Activated CD4-positive, alpha-beta T cell treated with anti-CD3 and anti-CD28 coated beads, Interleukin-2, Interleukin-4, amounts not matched to agents 100 ng/mL and 50 ng/mL, durations not matched to agents 16 hours and 8 hours (primary cell): ENCODE measurements at places on chromosomes 16 and 17.

DNA sequence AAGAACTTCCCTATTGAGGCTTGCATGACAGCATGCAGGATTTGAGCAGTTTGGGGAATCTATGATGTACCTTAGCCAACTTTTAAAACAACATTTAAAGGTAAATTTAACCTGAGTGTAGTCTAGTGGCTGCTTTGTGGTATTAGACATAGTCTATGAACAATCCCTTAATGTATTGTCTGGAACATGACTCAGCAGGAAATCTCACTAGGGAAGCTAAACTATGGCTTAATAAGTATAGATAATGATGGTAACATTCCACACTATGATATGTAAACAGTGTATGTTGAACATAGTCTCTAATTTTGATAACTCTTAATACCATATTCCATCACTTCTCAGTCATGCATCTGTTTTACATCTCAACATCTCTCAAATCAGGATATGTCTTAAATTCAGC, 52.1 kb upstream of the SLC12A3 start:
- no peak for DNase-seq

DNA sequence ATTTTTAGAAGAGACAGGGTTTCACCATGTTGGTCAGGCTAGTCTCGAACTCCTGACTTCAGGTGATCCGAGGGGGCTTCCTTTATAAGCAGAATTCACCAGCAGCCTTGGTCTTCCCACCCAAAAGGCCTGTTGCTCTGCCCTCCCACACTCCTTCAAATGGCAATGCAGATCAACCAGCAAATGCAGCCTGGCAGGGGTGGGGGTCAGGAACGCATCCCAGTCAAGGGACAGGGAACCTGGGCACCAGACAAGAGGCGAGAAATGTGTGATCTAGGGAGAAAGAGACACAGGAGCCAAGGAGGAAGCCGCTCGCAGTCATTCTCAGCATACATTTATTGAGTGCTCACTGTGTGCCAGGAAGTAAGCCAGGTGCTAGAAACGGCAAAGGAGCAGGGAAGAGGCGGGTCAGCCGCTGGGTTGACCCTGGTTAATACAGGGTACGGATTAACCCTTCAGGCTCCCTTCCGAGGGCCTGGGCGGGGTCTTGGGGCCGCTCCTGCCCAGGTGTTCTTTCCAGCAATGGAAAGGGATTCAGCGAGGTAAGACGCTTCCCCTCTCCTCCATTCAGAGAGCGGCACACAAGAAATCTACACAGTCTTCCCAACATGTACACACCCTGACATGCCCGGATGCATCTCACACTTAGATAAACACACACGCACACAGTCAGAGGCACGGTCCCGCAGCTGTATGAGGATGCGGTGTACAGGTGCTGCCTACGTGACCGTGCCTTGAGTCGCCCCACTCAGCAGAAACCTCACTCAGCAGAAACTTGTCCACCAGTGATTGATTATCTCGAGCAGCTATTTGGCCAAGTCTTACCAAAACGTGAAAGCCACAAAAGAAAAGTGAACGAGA, 6.6 kb upstream of the PITPNA start:
- no peak for DNase-seq

DNA sequence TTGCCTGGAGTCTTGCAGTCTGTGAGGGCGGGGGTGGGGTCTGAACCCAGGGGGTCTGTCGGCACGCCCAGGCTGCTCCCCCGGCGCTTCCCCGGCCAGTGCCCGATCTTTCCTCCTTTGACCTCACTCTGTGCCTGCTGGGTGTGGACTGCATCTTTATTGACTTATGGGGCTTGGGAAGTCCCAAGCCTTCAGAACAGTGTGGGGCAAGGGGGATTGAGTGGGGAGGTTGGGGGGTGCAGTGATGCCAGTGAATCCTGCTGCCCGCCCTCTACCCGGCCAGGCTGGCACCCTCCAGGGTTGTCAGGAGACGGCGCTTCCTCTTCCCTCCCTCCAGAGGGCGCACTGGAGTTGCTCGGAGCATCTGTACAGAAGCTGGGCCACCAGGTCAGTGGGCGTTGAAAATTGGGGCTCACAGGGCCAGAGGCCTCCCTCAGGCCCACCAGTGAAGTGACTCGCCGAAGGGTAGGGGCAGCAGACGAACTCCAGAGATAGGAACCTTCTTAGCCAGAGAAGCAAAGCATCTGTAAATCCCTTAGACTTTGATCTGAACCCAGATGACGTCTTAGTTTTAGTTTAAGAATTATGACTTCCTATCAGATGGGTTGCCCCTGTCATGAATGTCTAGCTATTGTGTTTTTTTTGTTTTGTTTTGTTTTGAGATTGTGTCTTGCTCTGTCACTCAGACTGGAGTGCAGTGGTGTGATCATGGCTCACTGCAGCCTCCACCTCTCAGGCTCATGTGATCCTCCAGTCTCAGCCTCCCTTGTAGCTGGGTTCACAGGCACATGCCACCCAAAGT, 184.8 kb upstream of the CIBAR2 start:
- peak; percentile 65 for DNase-seq

- no peak for DNase-seq
Observed at GRCh38 chr16:67549240-67549639, 13.1 kb upstream of the CTCF start.

GRCh38 chr17:4006745-4007211, 42.5 kb upstream of the ATP2A3 start:
- no peak for DNase-seq

DNA sequence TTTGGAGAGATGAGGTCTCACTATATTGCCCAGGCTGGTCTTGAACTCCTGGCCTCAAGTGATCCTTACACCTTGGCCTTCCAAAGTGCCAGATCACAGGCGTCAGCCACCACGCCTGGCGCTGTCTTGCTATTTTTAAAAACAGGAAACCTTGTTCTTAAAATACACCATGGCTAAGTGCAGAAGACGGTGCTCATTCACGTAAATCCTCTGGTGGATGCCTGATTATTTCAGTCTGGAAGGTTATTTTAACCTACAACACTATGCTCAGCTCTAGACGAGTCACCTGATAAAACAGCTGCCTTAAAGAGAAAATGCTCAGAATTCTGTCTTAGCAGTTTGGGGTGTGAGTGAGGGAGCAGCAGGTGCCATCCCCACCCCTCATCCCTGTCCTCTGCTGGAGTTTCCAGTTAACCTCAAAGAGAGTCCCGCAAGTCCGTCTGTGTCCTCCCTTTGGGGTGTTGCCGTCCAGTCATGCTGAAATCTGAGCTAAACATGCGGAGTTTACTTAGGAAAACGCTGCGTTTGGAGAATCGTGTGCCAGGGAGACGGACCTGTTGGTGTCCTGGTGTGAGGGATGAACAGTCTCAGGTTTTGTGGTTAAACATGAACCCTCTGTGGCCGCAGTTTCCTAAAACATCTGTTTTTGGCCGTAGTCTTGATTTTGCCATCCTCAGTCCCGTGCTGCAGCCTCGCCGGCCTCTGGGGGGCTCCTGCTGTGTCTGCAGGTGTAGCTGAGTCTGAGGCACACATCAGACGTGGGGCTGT, 17.1 kb downstream of the SPG7 start:
- DNase-seq: no peak

DNA sequence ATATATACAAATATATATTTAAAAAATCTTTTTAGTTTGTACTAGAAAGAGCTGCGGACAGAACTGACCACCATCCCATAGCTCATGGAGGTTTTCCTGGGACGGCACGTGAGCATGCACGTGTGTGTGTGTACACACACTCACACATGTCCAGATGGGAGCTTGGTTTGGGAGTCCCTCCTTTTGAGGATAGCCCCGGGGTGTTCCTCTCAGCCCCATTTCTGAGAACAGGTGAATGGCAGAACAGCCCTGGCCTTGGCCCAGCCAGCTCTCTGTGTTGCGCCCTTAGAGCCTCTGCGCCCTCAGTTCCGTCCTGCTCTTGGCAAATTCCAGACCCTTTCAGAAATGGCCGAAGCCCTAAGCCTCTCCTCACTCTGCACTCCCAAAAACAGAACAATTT, 70.1 kb downstream of the AMFR start:
- DNase-seq: no peak

DNA sequence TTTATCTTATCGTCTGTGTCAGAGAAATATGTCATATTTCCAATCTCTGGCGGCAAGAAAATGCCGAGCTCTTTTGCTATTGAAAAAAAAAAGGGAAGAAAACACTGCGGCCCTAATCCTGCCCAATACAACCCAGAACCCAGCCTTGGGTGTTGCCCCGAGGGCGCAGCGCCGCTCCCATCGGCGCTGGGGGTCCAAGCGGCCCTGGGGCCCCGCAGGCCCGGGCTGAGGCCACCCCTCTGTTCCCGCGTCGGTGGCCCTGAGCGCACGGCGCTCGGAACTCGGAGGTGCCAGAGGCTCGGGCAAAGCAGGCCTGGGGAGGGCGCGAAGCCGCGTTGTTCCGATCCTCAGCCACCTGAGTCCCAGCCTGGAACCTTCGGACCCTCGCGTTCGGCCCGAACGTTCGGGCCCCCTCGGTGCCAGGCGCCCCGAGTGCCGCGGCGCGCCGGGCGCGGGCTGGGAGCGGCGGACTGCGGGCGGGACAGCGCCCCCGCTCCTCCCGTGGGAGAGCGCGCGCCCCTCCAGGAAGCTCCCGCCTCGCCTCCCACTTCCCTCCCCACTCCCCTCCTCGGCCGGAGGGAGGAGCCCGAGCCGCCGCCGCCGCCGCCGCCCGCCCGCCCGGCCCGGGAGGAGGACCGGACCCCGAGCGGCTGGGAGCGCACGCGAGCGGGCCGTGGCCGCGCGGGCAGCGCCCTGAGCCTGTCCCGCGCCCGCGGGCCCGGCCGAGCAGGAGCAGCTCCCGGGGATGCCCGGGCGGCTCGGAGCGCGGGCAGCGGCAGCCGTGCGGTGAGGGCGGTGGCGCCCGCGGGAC, at the start of gene CPNE2:
Gene CPNE2, plus strand, starts transcription at position 609 of the 811 bp plus-strand sequence. CDS start 18,160 bp downstream, outside the sequence.
- peak; percentile 17 for DNase-seq

DNA sequence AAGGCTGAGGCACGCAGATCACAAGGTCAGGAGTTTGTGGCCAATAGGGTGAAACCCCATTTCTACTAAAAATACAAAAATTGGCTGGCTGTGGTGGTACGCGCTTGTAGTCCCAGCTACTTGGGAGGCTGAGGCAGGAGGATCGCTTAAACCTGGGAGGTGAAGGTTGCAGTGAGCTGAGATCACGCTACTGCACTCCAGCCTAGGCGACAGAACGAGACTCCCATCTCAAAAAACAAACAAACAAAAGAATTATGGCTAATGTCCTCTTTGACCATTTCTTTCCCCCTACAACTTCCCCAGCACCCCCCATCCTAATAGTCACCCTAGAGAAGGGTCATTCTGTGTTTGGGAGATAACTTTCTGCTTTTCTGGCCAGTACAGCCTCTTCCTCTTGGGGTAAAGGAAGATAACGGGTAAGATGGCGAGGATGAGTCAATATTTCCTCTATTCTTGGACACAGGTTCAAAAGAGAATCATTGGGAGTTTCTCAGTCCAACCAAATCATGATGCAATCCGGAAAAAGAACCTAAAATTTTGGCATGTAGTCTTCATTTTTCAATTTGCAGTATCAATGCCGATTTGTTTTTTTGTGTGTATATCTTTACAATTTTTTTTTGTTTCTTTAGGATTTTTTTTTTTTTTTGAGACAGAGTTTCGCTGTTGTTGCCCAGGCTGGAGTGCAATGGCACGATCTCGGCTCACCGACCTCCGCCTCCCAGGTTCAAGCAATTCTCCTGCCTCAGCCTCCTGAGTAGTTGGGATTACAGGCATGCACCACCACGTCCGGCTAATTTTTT, 107.6 kb upstream of the MED13 start:
- no peak for DNase-seq

- DNase-seq: no peak
Observed at GRCh38 chr16:51164574-51164973, 13.5 kb upstream of the SALL1 start.

DNA sequence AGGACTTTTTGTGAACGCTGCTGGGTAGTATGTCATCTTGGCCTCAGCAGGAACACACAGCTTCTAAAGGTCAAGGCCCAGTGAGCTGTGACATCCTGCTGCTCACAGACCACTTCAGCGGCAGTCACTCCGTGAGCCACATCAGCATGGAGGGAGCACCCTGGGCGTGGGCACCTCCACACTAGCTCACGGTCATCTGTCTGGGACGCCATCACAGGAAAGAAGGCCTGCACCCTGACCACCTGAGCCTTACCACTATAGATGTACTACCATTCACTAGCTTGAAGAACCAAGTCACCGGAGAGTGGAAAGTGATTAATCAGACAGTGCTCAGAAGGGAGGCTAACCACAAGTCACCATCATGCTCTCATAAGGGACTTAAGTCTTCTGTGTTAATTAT, 3.3 kb downstream of the AXIN1 start:
- no peak for DNase-seq

GRCh38 chr16:58518083-58518979, 3.0 kb downstream of the SETD6 start:
- DNase-seq: peak; percentile 43

- no peak for DNase-seq
Observed at GRCh38 chr16:52050418-52050817, 496.5 kb downstream of the TOX3 start.

- DNase-seq: peak; percentile 7
Observed at GRCh38 chr16:10668322-10669045, 26.2 kb downstream of the TEKT5 start.

DNA sequence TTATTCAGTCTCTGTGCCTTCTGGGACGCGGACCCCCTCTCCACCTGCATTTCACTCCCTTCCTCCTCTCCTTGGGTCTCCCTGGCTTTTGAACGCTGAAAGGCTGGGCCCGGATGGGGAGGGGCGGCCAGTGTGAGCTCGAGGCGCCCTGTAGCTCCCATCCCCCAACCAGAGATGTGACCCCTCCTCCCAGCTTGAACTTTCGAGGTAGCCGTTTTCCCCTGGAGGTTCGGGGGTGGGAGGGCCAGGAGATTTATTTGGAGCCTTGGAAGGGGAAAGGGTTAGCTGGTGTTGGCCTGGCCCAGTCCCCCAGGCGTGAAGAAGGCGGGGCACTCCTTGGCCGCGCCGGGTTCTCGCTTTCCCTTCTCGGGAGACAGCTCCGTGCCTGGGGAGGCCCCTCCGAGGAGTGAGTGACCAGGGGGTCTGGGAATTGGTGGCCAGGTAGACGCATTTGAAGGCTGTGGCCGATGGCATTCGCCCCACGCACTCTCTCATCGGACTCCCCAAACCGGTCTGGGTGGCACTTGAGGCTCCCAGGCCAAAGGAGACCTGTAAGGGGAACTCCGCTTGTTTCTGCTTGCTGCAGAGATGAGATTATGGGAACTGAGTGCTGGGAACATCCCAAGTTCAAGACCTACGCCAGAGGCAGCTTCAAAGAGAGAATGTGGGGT, 942 bp downstream of the LDAF1 start:
- no peak for DNase-seq

DNA sequence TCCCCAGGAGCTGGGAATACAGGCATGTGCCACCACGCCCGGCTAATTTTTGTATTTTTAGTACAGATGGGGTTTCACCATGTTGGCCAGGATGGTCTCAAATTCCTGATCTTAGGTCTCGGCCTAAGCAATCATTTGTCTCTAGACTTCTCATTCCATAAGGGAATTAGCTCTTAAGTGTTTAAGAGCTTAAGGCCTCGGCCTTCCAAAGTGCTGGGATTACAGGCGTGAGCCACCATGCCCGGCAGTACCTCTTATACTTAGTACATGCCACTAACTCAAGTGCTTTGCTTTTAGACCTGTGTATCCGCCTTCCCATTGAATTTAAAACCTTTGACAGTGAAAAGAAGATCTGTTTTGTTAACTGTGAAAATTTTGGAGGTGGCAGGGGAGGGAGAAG, 16.6 kb upstream of the IL21R start:
- no peak for DNase-seq
